ENCODE measurements at places on chromosomes 2 and 18.

- no peak for DNase-seq
Observed at GRCh38 chr2:108460345-108461037, 11.5 kb downstream of the GCC2 start.

DNA sequence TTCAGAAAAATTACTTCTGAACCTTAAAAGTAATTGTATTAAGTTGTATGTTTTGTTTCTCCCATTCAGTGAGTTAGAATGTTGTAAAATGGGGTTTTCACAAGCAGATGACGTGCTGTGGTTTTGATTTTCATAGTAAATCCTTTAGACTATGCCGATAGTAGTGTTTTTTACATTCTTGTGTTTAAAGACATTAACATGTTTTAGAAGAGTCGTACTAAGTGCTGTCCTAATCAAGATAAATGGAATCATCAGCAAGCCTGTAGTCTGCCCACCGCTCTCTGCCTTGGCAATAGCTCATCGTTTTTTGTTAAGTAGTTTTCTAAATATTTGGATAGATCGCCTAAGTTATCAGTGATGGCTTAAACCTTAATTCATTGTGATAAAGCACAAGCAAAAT lies 21.5 kb downstream of the PKP4 start:
- DNase-seq = no peak

DNA sequence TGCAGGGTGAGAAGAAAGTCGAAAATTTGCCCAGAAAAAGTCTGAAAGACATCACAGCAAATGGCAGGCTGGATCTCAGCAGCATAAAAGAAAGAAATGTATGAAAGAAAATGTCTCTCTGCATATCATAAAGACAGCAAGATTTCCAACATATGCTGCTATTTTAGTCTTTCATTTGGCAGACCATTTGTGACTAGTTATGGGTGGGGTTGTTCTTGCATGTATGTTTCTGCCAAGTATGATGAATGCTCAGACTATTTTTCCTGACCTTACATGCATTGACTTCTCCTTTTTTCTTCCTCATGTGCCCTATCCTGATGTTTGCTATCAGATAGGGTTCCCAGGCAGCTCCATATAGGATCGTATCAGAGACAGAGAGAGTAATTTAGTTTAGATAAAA lies 58.5 kb upstream of the PARD3B start:
- DNase-seq = no peak

GRCh38 chr2:120750488-120751210 lies 15.0 kb downstream of the GLI2 start:
- DNase-seq = no peak

GRCh38 chr18:10939822-10940221 lies 209.5 kb downstream of the PIEZO2 start:
- no peak for DNase-seq

- DNase-seq = no peak
Observed at GRCh38 chr18:65606551-65607130, 144.2 kb upstream of the CDH7 start.

- DNase-seq = no peak
Observed at GRCh38 chr2:181262782-181263181, 194.4 kb upstream of the ITGA4 start.

GRCh38 chr2:223580951-223581350 lies 21.2 kb downstream of the SCG2 start:
- no peak for DNase-seq

DNA sequence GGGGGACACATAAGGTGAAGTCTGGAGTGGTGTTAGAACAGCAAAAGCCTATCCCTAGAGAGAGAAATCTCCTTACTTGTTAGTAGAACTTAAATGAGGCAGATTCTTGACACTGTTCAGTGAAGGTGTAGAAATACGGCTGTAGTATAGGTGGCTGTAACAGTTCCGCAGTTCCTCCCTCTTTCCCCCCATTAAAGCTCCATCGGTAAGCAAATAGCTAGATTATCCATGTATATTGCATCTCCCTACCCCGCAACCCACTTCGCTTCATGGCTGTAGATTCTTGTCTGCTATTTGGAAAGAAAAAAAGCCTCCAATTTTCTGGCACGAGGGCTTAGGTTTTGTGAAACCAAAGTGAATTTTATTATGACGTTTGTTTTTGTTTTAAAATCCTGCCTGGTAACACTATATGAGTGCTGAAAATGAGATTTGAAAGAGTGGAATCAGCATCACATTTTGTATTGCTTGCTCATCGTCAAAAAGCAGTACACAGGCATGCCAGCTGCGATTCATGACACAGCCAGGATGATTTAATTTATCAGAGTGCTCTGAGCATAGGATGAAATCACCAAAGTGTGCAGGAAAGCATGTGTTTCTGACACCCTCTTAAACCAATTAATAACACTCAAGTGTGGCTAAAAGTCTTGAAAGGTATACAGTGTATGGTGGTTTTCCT lies 1.4 kb downstream of the FAM171B start:
- no peak for DNase-seq

DNA sequence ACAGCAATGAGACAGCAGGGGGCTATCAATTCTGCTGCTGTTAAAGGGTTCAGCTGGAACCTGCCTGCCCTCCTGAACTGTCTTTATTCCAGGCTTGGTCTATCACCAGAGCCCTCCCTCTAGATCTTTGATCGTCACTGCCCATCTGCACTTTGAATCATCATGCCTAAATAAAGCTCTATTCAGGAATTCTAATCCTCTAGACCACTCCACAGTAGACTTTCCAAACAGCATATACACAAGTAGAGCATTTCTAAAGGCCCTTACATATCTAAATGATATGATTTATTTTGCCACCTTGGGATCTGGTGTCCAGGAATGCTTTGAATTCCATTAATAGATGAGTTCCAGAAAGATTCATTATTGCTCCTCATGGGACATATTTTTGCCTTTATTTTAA lies 542.1 kb upstream of the SYT4 start:
- DNase-seq = no peak

- no peak for DNase-seq
Observed at GRCh38 chr2:40967451-40967850, 515.6 kb upstream of the SLC8A1 start.

GRCh38 chr2:109239720-109240119 lies 110.7 kb downstream of the SH3RF3 start:
- no peak for DNase-seq

DNA sequence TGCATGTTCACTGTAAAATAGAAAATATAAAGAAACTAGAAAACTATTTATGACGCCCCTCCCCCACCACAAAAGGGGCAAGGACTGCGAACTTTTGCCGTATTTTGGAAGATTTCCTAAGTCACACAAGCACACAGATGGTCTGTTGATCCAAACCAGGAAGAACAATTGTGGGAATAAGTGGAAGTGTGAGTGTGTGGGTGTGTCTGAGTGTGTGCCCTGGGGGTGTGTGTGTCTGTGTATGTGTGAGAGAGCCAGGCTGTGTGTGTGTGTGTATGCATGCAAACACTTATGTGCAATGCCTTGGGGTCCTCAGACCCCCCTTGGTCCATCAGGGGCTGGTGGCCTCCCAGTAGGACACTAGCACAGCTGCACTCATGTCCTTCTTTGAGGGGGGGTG lies 43.1 kb downstream of the HPCAL1 start:
- no peak for DNase-seq

DNA sequence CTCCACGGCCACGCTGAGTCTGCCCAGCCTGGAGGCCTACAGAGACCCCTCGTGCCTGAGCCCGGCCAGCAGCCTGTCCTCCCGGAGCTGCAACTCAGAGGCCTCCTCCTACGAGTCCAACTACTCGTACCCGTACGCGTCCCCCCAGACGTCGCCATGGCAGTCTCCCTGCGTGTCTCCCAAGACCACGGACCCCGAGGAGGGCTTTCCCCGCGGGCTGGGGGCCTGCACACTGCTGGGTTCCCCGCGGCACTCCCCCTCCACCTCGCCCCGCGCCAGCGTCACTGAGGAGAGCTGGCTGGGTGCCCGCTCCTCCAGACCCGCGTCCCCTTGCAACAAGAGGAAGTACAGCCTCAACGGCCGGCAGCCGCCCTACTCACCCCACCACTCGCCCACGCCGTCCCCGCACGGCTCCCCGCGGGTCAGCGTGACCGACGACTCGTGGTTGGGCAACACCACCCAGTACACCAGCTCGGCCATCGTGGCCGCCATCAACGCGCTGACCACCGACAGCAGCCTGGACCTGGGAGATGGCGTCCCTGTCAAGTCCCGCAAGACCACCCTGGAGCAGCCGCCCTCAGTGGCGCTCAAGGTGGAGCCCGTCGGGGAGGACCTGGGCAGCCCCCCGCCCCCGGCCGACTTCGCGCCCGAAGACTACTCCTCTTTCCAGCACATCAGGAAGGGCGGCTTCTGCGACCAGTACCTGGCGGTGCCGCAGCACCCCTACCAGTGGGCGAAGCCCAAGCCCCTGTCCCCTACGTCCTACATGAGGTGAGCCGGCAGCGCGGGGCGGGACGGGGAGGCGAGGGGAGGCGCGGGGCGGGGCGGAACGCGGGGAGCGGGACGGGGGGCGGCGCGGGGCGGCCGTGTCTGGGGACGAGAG lies 15.2 kb downstream of the NFATC1 start:
- no peak for DNase-seq

DNA sequence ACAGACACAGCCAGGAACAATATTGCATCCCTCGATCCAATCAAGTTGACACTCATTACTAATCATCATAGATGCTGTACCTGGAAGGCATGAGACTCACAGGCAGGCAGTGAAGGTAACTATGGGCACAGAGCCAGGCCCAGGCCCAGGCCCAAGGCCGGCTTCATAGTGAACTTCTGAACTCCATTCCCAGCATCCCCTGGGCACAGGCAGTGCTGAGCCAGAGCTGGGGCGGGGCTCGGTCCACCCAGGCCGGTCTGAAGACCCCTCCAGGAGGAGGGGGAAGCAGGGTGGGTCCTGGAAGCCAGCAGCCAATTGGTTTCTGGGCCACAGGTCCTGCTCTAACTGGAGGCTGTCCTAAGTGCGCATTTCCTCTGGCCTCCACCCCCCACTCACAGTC lies 37.6 kb downstream of the MLPH start:
- DNase-seq = no peak

DNA sequence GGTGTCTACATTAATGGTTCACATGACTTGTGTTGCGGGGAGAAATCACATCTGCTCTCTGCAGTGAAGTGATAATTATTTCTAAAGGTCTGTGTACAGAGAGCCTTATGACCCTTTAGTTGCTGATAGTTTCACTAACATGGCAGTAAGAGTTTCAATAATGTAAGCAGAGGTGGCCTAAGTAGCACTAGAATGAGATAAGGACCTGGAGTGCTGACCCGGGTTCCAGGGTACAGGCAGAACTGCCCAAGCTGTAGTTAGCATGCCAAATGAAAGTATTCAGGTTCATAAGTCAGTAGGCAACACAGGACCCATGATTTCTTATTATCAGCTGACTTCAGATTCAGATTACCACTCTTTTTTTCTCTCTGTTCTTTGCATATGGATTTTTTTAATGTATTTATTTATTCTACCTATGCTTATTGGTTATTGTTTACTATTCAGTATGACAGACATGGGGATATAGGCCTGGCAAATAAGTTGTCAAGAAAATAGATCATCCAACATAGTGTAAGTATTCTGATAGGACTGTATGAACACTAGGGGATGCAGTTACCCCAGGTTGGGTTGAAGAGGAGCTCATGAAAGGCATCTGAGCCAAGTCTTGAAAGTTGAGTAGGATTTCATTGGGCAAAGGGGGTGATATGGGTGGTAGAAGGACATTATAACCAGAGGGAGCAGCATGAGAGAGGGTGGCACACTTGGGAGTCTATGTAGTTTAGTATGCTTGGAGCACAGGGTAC lies 105.2 kb downstream of the CCDC85A start:
- DNase-seq = peak; percentile 45

DNA sequence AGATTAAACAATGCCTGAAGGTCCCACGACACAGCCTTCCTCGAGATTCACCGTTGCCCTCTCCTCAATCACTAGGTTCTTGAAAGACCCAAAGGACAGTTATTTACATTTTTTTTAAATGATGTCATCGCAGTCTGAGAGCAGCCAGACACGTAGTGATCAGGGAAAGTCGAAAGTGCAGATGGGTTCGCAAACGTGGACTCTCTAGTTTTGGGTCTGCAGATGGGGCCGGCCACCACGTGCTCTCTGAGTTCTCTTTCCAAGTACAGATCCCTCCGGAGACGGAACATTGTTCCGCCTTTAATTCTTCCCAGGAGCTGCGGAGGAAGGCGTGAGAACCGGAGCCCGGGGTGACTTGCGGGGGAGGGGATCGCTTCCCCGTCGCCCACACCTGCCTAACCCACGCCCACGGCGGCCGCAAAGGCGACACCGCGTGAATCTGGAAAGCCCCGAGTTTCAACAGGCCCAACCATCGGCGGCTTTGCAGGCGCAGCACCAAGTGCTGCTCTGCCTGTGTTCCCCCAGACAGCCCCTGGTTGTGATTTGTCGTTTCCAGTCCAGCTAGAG lies 54.3 kb downstream of the PKDCC start:
- no peak for DNase-seq

- no peak for DNase-seq
Observed at GRCh38 chr2:71802556-71802955, 345.1 kb downstream of the CYP26B1 start.

- DNase-seq = no peak
Observed at GRCh38 chr2:78779761-78780160, 245.7 kb upstream of the REG3G start.

DNA sequence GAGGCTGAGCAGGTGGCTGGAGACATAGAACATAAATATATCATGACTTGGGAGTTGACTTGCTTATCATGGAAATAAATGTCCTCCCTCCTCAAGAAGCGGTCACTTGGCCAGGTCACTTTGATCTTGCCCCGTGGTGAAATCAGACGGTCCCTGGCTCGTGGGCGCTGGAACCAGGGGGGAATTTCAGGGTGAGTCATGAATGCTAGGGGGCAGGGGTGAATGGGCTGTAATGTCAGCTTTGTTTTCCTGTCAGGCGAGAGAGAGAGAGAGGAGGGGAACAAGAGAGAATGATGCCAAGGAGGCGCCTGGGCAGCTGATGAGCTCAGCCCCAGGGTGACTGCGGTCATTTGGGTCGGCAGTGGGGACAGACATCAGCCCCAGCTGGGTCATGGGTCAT lies 47.7 kb downstream of the RRM2 start:
- no peak for DNase-seq

GRCh38 chr2:112301973-112302372 lies 26.6 kb downstream of the ZC3H6 start:
- no peak for DNase-seq

DNA sequence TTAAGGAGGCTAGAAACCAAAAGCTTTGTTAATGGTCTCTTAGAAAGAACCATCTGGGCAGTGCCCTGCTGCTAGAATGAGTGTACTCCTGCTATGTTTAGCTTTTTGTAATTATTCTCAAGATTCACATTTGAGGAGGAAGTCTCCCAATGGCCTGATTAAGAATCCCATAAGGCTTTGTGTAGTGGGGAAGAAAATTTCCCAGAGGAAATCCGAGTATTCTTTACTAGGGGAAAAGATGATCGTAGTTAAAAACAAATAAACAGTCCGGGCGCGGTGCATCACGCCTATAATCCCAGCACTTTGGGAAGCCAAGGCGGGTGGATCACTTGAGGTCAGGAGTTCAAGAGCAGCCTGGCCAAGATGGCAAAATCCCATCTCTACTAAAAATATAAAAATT lies 117.9 kb downstream of the PTRHD1 start:
- no peak for DNase-seq

DNA sequence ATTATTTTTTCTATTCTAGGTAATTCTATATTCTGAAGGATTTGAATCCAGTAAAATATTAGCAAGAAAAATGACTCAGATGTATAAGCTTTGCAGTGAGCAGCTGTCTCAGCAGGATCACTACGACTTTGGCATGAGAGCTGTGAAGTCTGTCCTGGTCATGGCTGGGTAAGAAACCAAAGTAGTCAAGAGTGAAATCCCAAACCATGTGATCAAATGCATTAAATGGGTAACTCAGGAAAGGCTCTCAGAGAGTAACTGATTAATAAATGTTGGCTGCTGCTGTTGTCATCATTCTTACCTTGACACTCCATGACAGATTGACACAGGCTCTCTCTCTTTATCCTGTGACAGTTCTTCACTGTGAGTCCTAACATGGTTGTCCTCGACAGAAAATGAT lies 124.1 kb downstream of the DNAH6 start:
- no peak for DNase-seq

Measured in NCI-H1417 treated with DMSO at 0.1 percent for 48 hours (cell line).